Stimulated activated CD8-positive, alpha-beta memory T cell treated with anti-CD3 and anti-CD28 coated beads, Interleukin-2, amount 100 ng/mL, for 1 hour (primary cell): ENCODE measurements at places on chromosomes 12 and 14.
A peak's percentile ranks its signal among the peaks of the same experiment; 100 is the strongest.

- DNase-seq, result no peak
Observed at GRCh38 chr14:50087341-50088116, 28.8 kb downstream of the VCPKMT start.

- no peak for DNase-seq
Observed at GRCh38 chr12:100348657-100349454, 8.0 kb upstream of the SLC17A8 start.

- no peak for DNase-seq
Observed at GRCh38 chr12:132143336-132144071, 615 bp downstream of the DDX51 start.

- no peak for DNase-seq
Observed at GRCh38 chr12:106138357-106138632, 459 bp downstream of the NUAK1 start.

DNA sequence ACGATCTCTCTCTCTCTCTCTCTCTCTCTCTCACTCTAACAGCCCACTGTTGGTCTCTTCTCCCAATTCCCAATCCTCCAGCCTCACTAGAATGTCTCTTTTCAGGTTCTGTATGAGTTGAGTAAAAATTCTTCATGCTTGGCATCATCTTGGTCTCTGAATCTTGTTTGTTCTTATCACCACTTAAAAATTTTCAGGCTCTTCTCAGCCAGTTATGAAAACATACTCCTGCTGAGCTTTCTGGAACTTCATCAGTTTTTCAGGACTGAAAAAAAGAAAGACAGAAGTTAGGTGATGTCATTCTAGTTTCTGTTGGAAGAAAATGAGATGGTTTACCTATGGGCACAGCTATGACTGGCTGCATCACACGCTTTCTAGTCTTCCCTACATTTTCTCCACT is 11.5 kb upstream of the IL22 start:
- no peak for DNase-seq

DNA sequence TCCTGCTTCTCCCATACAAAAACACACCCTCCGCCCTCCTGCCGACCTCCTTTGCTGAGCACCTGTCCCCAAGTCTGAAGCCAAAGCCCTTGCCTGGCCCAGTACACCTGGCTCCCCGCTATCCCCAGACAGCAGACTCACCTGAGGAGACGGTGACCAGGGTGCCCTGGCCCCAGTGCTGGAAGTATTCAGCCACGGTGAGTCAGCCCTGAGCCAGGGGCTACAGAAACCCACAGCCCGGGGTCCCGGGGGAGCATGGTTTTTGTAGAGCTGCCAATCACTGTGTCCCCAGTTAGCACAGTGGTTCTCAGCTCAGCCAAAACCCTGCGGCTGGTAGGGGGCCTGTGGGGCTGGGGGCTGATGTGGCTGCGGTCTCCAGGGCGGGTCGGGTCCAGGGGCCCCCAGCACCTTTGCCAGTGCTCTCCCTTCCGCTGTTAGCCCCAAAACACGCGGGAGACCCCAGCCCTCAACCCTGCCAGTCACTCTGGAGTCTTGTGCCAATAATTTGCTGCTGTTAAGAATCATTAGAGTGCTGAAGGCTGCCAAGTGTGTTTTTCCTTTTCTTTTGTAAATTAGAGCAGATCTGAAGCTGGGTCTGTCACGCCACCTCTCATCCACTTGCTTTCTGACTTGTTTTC is 339.0 kb downstream of the TMEM121 start:
- DNase-seq, result no peak

DNA sequence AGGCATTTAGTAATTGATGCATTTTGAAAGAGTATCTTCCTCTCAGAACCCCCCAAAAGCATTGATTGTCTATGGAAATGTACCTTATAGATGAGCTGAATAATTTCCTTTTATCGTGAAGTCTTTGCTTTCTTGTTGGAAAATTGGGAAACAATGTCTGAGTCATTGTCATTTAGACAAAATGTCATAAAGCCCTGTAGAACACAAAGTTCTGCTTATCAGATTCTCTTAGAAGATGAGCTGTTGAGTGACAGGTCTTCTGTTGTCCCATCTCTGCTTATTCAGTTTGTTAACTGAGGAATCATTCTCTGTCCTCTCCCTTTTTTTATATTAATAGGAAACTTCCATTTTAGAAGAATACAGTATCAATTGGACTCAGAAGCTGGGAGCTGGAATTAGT is 22.9 kb downstream of the MAPKAPK5 start:
- no peak for DNase-seq

DNA sequence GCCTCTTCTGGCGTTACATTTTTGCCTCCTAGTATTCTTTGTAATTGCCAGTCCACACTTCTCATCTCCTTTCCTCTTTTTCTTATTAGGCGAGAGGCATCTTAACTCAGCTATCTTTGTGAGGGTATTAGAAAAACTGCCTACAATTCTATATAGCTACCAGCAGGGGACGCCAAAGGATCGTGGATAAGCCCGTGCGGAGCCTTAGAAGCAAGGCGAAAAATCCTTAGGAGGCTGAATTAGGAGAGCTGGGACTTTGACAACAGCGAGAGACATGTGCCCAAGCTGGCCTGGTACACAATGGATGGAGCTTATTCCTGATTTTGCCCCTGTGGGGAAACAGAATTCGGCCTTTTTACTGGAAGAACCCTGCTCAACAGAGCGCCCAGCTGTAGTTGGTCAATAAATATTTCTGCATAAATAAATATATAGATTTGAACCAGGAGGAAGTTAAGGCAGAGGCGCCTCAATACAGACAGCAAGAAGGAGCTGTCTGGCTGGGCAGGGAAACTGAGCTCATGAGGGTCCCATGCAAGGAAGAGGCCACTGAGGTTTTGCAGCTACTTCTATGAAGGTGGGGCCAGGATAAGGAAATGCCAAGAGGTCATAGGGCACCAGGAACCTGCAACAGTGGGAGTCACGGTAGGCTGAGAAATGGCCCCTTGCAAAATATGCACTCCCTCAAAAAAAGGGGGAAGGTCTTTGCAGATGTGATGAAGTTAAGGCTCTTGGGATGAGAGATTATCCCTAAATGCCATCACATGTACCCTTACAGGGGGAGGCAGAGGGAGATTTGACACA is 14.6 kb upstream of the RBM19 start:
- no peak for DNase-seq

GRCh38 chr12:122363782-122364181 is 58.7 kb downstream of the CLIP1 start:
- DNase-seq, result no peak

DNA sequence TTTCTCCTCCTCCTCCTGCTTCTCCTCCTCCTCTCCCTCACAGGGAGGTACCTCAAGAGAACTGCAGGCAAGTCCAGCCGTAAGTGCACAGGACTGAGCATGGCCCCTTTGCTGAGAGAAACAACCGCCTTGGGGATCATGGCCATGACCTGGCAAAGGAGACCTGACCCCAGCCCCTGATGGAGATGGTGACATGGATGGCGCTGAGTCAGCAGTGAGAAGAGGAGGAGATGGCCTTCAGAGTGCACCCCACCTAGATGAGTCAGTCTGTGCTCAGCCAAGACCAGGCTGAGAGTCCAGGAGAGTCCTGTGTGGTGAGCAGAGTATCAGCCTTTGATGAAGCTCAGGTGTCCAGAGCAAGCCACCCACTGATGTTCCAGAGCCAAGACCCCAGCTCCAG is 36.4 kb downstream of the MEG3 start:
- DNase-seq, result no peak

- no peak for DNase-seq
Observed at GRCh38 chr12:100733817-100734593, 60.6 kb upstream of the ANO4 start.

- DNase-seq, result no peak
Observed at GRCh38 chr12:46300910-46301309, 32.1 kb upstream of the SLC38A1 start.

GRCh38 chr12:92259696-92260251 is 114.1 kb upstream of the BTG1 start:
- no peak for DNase-seq

DNA sequence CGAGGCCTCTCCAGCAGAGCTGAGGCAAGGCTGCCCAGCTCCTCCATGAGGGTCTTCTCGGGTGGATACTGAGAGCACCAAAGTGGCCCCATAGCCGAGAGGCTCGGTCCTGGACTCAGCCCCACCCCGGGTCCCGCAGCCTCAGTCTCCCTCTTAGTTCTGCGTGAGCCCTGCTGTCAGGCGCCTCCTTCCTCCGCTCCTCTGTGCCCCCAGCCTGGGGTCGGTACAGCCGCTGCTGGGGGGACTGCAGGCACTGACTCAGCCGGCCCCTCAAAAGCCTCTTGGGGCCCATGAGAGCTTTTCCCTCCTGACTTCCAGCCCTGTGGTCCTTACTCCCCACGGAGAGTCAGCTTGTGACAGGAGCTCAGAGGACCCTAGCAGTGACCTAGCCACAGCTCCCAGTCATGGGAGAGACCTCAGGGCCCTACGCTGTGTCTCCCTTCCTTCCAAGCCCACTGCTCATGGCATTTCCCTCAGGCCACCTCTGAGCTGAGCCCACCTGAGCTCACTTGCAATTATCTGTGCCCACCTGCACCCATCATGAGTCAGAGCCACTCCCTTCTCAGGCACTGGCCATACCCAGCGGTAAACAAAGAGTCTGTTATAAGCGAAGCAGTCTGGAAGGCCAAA is 295.0 kb upstream of the RTL1 start:
- DNase-seq, result no peak

- DNase-seq, result no peak
Observed at GRCh38 chr14:75310295-75311111, 31.9 kb downstream of the FOS start.

- no peak for DNase-seq
Observed at GRCh38 chr14:102729825-102730224, 47.4 kb upstream of the TRAF3 start.

DNA sequence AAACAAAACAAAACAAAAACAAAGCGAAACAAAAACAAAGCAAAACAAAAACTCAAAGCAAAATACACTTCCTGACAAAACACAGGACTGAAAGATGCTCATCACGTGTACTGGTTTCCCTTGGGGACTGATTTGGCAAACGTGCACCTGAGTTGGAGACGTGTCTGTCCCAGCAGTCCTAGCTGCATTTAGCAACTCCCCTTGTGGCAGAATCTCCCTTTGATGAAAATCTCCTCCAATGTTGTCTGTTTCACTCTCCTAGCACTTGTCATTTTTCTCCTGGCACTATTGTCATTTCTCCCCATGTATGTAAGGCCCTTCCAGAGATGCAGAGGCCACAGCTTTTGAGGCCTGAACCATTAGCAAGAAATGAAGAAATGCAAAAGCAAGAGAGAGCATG is 6.8 kb upstream of the SLC24A4 start:
- no peak for DNase-seq

GRCh38 chr12:95205016-95205624 is 12.1 kb downstream of the FGD6 start:
- no peak for DNase-seq

DNA sequence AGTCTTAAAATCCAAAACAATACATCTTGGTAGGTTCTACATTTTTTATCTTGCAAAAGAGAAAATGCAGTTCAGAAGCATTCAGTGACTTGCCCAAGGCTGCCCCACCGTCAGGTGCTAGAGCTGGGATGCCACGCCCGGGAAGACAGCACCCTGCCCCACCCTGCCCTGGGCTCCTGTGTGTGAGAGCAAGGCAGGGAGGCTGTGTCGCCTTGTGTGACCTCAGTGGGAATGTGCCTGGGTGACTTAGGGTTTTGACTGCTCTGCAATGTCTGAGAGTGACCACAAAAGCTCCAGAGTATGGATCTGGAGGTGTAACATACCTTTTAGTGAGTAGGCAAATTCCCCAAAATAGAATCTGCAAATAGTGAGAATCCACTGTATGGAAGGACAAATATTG is 60.0 kb downstream of the AACS start:
- no peak for DNase-seq

DNA sequence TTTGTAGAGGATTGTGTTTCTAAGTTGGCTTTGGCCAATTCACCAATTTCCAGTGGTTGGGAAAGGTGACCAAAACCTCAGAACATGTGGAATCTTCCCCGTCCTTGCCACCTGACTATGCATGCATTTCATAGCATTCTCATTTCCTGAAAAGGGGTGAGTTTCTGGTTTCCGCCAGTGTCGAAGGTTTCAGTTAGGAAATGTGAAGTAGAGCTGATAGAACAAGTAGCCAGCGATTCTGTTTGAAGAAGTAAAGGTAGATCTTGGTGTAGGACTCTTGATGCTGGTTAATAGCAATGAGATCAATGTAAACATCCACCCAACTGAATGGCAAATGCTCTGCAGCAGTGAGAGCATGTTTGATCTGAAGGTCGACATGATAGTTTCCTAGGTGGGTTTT is 15.9 kb downstream of the SMOC1 start:
- no peak for DNase-seq

DNA sequence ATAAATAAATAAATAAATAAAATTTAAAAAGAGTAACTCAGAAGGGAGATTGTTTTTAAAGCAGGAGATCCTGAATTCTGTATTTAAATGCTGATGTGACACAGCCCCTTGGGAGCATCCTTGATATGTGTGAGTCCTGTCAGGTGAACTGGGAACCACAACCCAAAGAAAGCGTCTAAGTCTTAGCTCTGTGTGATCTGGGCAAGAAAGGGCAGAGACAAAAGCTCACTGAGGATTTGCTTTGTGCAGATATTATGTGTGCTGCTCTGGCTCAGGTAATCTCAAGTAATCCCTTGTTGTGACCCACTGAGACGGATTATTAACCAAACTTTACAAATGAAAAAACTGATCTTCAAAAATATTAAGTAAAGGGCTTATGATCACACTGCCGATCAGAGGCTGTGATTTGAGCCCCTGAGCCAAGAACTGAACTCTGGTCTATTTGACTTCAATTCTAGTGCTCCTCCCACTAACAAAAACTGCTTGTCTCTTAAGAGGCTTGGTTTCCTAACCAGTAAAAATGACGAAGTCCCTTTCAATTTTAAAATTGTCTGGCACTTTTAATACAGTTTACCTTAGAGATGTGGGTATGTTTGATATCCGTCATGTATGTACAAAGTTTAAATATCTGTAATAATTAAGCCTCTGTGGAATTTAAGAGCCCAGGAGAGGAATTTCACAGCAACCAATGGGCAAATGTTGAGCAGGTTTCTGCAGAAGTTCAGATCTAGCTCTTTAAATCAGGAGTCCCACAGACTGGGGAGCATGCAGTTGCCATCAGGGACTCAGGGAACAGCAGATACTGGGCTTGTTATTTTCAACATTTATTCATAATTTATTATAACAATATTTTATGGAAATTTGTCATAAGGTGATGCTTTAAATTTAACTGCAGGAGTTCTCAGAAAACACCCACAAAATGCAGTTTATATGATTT is 46.1 kb downstream of the CPM start:
- no peak for DNase-seq

GRCh38 chr12:106303202-106303820 is 778 bp downstream of the TCP11L2 start:
- peak; percentile 61 for DNase-seq

- DNase-seq, result no peak
Observed at GRCh38 chr14:81710232-81710845, 176.7 kb upstream of the SEL1L start.

- no peak for DNase-seq
Observed at GRCh38 chr12:11877869-11878780, 192.6 kb upstream of the BCL2L14 start.
